DND-41 (cell line): ENCODE measurements at places on chromosomes 7 and 10.

DNA sequence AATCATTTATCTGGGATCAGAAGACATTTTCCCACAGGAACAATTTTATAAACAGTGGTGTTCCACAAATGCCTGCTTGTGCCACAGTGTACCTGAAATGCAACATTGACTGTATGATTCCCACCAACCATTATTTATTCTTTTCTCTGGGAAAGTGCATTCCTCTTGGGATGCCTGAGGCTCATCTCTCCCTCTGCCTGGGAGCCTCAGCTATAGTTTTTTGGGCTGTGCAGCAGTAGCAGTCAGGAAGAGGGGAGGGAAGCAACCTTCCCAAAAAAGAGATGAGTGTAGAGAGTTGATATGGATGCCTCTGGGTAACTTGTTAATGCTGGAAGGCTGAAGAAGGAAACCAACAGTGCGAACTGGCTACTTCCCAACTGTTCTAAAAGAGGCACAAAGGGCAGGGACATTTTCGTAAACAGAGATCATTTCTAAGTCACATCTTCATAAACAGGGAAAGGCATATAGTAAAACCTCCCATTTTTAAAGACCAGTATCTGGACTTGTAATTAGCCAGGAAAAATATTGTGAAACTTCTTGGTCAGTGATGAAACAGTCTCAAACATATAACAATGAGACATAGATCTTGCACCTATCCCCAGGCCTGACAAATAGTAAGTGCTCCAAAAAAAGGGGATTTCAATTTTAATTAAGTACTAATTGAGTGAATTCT, 1.4 kb upstream of the CALD1 start:
- no peaks in the 10 kb centered on the region for H3K36me3 ChIP-seq
- no peak overlapping the region for H3K27ac ChIP-seq
- H3K27me3 ChIP-seq = no peaks in the 10 kb centered on the region
- H3K4me3 ChIP-seq = no peak overlapping the region

DNA sequence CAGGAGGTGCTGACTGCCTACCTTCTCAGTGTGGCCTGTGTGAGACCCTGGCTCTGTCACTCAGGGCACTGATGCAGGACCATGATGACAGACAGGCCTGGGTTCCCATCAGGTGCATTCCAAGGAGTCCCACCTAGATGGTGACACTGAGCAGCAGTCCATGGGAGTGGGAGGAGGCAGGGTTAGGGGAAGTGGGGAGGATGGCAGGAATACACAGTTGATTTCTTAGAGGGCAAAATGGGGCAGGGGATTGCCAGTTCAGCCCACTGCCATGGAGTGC, 155.0 kb downstream of the SH3PXD2A start:
- no peak overlapping the region for H3K4me3 ChIP-seq
- DNase-seq = no peak
- H3K36me3 ChIP-seq = no peaks in the 10 kb centered on the region
- no peaks in the 10 kb centered on the region for H3K4me1 ChIP-seq
- H3K27me3 ChIP-seq = peaks cover 3% of the 10 kb centered on the region

DNA sequence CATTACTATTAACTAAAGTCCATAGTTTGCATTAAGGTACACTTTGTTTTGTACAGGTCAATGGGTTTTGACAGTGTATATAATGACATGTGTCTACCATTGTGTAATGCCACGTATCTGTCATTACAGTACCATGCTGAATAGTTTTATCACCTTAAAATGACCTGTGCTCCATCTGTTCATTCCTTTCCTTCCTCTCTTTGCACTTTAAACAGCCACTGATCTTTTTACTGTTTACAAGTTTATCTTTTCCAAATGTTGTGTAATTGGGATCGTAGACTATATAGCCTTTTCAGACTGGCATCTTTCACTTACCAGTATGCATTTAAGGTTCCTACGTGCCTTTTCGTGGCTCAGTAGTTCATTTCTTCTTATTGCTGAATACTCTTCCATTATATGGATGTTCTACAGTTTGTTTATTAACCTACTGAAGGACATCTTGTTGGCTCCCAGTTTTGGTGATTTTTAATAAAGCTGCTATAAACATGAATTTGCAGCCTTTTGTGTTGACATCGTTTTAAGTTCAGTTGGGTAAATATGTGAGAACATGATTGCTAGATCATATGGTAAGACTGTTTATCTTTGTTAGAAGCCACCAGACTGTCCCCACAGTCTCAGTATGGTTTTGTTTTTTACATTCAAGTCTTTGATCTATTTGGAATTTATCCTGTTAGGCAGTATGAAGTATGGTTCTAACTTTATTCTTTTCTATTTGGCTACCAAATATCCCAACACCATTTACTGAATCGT, 24.7 kb downstream of the STAM start:
- DNase-seq = no peak
- no peaks in the 10 kb centered on the region for H3K4me1 ChIP-seq
- no peaks in the 10 kb centered on the region for H3K27me3 ChIP-seq
- no peak overlapping the region for H3K4me3 ChIP-seq
- H3K27ac ChIP-seq = no peak overlapping the region

- DNase-seq = no peak
- H3K36me3 ChIP-seq = no peaks in the 10 kb centered on the region
- H3K4me1 ChIP-seq = no peaks in the 10 kb centered on the region
- H3K27ac ChIP-seq = no peak overlapping the region
- H3K27me3 ChIP-seq = no peaks in the 10 kb centered on the region
These were observed 176.7 kb downstream of the GRID1 start for GRCh38 chr10:86189891-86190290.

DNA sequence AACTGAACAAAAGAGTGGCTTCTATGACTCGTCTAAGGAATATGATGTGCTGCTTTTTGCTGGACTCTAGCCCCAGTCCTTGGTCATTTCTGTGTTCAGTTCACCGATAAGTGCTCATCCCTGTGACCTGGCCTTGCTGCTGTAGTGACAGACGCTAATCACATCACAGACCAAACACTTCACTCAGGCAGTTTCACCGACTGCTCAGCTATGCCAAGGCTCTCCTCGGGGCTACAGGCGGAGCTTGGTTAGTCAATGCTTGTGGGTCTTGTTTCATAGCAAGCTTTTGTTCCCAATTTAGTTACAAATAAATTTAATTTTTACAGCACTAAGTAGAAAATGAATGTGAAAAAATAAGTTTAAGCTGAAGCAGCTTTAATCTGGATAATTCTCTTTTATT, 190.8 kb upstream of the PRKCQ start:
- H3K4me3 ChIP-seq = no peak overlapping the region
- no peaks in the 10 kb centered on the region for H3K4me1 ChIP-seq

DNA sequence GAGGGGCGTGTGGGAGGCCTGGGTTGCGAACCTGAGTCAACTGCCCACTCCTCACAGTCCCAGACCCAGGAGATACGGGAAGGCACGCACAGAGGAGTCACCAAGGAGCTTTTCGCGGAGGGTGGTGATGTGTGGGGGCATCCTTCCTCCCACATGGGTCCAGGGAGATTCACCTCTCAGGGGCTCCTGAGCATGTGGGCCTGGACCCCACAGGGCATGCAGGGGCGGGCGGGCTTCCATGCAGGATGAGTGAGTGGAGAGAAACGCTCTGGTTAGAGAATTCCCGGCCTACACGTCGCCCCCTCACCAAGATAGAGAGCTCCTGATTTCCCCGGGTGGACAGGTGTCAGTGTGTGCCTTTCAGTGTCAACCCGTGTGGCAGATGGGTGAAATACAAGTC, 641.7 kb upstream of the FZD8 start:
- H3K36me3 ChIP-seq = no peaks in the 10 kb centered on the region
- no peaks in the 10 kb centered on the region for H3K4me1 ChIP-seq
- H3K27me3 ChIP-seq = no peaks in the 10 kb centered on the region
- DNase-seq = no peak
- H3K4me3 ChIP-seq = no peak overlapping the region
